ENCODE measurements at places on chromosomes 12 and 14.

GRCh38 chr12:105158876-105159275 is 51.3 kb downstream of the WASHC4 start:
- no peak for DNase-seq

DNA sequence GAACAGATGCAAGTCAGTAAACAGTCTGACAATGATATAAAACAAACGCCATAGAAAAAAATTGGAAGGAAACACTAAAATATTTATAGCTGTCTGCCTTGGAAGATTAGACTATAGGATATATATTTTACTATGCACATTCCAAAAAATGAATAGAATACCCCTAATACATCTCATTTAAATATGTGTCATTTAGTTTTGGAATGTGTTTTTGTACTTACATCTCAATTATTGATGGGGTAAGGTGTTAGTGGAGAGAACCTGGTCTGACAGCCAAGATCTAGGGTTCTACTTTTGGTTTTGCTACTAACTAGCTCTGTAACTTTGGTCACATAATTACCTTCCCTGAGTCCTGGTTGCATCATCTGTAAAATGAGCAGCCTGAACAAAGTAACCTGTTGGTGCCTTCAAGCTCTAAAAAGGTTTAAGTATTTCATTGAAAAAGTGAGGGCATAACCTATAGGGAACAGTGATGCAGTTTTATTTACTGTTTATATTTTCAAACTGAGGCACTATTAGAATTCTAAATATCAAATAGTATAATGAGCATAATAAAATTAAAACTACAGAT is 28.6 kb upstream of the SLC6A13 start:
- DNase-seq = peak; percentile 29

DNA sequence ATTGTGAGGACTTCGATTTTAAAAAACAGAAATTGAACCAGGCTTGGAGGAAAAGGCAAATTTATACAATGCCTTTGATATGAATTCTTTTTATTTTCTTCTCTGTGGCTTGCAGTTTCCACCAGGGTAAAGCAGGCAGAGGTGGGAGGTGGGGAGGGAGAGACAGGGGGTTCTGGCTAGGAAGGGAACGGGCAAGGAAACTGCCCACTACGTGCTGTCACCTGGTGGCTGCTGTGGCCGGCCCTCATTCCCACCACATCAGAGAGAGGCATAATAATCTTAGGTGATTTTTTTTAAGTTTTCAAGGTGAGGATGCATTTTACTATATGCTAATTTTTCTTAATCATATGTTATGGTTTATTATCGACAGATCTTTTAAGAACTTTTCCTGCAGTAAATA is 145.8 kb downstream of the CACNA1C start:
- no peak for DNase-seq

DNA sequence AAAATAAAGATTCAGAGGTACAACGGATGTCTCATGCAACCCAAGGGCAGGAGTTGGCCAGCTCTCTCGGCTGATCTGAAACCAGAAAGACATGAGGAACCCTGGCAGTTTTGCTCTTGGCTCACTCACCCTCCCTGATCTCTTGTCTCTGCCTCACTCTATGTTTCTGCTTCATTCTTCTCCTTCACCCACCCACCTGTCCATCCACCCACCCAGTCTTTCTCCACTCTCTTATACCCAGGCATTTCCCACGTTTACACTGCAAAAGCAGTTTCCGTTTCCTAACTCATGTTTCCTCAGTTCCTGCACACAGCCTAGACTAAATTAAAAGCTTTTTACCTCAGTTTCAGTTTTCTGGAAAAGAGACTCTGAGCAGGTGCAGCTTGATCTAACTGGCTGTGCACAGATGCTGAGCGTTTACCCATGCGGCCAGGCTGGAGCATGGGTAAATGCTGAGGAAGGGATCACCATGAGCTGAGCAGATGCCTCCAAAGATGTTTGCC is 157.6 kb downstream of the PRKCH start:
- DNase-seq = no peak

GRCh38 chr14:38199076-38199475 is 8.6 kb upstream of the SSTR1 start:
- no peak for DNase-seq

DNA sequence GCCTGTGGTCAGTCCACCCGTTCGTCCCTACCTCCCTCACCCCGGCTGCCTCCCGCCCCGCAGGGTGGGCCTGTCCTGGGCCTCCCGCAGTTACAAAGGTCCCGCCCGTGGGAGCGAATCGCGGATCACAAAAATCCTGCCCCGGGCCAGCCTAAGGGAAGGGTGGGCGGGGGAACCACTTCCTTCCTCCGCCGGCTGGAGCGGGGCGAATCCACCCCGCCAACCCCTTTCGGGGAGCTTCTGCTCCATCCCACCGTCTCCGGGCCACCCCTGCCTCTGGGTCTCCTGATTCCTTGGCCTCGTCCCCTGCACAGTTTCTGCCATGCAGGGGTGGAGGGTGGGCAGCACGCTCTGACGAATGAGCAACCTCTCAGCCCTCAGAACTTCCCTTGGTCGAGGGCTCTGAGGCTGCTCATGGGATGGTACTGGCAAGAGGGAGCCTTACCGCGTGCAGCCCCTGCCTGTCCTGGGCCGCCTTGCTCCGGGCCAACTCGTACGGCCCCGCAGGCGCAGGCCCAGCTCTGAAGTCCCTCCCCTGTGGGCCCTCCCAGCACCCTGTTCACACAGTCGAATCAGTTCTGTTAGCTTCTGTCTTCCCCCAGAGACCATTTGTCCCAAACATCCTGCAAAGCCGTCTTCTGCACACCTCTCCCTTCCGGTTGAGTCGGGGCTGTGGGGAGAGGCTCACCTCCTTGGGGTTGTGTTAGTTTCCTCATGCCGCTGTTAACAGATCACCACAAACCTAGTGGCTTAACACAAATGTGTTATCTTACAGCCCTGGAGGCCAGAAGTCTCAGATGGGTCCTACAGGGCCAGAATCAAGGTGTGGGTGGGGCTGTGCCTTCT is 589 bp upstream of the HVCN1 start:
- no peak for DNase-seq

GRCh38 chr14:99718031-99718810 is 34.1 kb downstream of the CYP46A1 start:
- no peak for DNase-seq

DNA sequence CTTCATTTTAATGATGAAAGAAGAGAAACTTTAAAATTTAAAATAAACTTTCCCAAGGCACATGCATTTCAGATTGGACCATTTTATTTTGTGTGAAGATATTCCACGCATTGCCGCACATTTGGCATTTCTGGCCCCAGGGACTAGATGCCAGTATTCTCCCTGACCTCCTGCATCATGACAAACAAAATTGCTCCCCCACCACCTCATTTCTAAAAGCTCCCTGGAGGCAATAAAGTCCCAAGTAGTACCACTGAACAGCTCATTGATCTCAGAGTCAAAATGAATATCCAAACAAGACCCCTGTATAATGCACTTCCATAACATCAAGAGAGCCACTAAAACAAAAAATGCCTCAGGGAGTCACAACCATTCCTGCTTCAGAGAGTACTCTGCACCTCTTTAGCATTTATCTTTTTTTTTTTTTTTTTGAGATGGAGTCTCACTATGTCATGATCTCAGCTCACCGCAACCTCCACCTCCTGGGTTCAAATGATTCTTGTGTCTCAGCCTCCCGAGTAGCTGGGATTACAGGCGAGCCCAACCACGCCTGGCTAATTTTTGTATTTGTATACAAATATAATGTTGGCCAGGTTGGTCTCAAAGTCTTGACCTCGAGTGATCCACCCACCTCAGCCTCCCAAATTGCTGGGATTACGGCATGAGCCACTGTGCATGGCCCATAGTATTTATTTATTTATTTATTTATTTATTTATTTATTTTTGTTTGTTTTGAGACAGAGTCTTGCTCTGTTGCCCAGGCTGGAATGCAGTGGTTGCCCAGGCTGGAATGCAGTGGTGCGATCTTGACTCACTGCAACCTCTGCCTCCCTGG is 48.8 kb upstream of the RASSF3 start:
- DNase-seq = no peak

GRCh38 chr12:56616925-56617324 is 13.2 kb downstream of the BAZ2A start:
- no peak for DNase-seq

DNA sequence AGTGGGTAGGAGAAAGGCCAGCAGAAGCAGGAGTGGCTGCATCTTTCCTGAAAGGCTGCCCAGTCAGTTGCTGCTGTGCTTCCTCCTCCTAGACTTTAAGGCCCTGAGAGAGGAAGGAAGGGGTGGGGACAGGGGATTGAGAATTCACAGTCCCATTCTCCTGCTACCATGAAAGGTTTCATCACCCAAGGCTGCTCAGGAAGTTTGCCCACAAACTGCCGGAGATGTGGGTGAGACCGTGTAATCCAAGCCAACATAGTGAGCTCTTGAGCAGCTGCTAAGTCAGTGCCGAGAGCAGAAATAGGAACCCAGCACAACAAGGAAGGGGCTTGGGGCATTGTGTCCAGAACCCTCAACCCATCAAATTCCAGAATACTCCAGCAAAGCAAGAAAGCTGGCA is at the start of gene CTSG:
CTSG (minus strand) TSS at position 69 of the 400 bp plus-strand sequence; CDS start at position 42, 27 bp downstream.
- DNase-seq = no peak

DNA sequence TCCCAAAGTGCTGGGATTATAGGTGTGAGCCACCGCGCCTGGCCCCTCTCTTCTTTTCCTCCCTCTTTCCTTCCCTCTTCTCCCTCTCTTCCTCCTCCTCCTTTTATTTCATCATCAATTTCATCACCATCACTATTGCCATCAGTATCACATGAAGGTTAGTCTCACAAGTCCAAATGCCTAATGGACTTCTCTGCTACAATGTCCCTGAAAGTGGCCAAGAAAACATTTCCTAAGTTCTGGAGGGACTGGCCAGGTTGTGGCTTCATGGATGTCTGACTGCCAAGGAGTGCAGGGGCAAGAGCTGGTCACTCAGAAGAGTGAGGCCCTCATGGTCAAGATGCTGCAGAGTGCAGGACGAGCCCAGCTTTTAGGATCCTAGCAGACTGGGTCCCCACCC is 97.6 kb downstream of the SYNE3 start:
- DNase-seq = no peak

DNA sequence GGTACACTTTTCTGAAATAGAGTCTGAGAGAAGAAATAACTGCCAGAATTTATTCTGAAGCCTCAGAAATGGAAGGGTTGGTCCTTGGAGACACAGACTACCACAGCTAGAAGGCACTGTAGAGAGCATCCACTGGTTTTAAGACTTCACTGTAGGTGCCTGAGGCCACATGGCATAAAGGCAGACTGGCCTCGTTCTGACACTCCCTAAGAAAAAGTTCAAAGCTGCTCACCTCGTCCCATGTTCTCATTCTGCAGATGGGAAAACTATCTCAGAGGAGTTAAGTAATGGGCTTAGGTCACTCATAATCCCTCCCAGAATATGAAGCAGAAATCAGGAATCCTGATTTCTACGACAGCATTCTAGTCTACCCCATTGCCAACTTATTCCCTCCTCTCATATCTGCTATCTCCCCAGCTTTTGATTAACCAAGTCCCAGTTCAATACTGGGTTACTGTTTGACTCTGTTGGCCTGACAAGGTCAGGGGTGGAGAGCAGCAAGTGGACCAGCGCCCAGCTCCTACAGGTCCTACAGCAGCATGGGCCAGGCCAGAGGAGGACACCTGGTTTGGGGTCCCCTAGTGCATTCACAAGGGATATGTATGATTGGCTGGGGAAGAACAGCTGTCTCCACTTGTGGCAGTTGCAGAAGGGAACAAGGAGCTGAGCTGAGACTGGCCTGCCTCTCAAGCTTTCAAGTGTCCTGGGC is 3.7 kb downstream of the ITGA5 start:
- DNase-seq = no peak

DNA sequence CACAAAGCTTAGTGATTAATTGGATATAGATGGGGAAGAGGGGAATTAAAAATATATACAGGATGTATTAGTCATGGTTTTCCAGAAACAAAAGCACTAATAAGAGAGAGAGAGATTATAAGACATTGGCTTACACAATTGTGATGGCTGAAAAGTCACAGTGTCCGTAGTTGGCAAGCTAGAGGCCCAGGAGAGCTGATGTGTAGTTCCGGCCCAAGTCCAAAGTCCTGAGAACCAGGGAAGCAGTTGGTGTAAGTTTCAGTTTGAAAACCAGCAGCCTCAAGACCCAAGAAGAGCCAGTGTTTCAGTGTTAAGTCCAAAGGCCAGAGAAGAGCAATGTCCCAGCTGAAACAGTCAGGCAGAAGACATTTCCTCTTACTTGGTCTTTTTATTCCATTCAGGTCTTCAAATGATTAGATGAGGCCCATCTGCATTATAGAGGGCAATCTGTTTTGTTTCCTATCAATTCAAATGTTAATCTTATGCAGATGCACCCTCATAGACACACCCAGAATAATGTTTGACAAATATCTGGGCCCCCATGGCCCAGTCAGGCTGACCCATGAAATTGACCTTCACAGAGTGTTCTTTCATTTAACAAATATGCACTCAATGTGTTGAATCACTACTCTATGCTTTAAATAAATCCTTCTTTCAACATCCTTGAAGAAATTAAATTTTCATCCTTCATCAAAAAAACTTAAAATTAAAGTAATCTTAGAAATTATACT is 67.2 kb upstream of the DIO2 start:
- DNase-seq = no peak

DNA sequence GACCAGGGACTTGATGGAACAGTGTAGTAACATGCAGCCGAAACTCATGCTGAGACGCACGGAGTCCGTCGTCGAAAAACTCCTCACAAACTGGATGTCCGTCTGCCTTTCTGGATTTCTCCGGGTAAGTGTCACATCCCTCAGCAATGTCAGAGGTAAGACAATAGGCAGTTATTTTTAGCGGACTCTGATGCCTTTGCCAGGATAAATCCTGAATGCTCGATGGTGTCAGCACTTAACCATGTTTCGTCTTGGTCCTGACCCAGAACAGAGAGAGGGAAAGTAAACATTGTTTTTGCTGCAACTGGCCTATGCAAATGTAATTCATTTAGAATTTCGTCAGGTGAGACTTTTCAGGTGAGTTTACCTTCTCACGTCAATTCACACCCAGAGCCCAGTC is 112.3 kb downstream of the PLXNC1 start:
- DNase-seq = no peak

- DNase-seq = peak; percentile 77
These were observed 36.8 kb downstream of the IQSEC3 start for GRCh38 chr12:103169-103981.

DNA sequence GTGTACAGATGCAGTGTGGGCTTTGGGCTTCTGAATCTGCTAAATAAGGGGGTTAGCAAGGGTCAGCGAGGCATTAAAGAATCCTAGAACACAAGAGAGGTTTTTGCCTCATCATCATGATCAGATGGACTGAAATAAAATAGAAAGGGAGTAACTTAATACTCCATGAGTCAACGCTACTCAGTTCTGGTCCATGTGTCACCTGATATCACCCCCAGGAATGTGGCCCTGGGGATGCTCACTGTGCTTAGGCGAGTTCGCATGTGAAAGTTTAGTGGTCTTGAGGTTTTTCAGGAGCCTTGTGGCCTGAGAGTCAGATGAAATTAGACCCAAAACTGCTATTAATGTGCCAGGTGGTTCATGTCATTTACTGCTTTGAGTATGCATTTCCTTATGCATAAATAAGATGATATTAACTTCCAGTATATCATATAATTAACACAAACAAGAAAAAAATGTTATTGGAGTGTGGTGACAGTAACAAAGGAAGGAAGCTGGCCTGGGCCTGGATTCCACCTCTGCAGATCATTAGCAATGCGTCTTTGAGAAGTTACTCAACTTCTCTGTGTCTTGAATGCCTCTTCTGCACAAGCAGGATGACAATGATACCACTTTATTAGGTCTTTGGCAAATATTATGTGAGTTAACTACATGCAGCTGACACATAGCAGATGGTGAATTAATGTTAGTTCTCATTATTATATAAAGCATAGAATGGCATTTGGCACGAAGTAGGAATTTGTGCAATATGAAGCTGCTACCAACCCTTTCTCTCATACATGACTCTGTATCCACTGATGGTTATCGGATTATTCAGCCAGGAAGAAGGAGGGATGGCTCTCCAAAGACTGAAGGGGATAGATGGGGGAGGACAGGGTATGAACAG is 1272.6 kb downstream of the AACS start:
- DNase-seq = no peak

Data from SW480 (cell line).